ENCODE measurements at places on chromosomes 7 and 10.

- no peak for DNase-seq
- H3K27me3 ChIP-seq: no peaks in the 10 kb centered on the region
- no peaks in the 10 kb centered on the region for H3K36me3 ChIP-seq
- H3K4me3 ChIP-seq: no peak overlapping the region
- H3K4me1 ChIP-seq: no peaks in the 10 kb centered on the region
Measured at GRCh38 chr7:48540746-48541145, 369.5 kb downstream of the ABCA13 start.

DNA sequence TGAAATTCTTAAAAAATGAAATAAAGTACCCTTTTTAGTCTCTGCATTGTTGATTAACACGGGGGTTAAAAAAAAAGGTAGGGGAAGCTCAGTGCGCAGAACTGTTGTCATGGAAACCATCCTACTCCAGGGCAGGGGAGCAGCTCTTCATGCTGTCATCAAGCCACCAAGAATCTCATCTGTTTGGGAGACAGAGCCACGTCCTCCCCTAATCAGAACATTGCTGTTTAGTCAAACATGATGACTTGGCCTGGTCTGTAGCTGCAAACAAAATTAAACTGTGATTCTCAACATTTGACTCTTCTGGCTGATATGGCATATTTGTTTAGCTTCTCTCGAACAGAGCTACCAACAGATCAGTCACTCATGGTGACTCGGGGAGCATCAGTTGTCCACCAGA is 254.4 kb upstream of the KLF14 start:
- no peaks in the 10 kb centered on the region for H3K27me3 ChIP-seq
- no peak overlapping the region for H3K27ac ChIP-seq
- H3K4me3 ChIP-seq: no peak overlapping the region
- H3K36me3 ChIP-seq: 0 out of 2 replicates have a peak, but pooled peaks cover 3% of the 10 kb centered on the region
- no peak for DNase-seq

DNA sequence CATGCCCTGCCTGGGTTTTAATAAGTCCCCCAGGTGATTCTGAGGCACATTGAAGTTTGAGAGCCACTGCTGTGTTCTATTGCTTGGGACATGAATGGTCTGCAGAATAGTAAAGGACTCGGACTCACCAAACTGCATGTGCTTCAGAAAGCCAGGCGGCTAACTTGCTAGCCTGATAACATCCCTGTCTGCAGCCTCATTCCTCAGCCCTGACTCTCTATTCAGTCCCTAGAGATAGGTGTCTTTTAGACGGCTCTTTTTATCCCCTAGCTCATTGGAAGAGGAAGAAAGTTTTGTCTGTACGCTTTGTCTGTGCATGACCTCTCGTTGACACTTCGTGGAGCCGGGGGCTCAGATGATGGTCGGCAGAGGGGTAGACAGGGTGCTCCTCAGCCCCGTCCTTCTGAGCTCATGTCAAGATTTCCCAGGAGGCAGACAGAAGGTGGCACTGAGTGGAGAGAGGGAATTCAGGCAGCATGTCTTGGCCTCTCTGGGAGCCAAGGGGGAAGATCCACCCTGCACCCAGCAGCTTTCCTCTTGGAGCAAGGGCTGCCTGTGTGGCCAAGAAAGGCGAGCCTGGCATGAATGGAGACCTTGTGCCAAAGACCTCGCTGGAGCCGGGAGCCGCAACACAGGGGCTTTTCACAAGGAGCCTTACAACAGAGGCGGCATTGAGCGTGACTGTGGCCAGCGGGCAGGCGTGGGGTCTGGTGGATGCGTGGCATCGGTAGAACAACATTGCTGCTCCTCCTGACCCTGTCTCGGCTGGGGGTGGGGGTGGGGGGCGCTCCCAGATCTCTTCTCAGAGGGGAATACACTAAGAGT is 51.1 kb upstream of the PODXL start:
- no peaks in the 10 kb centered on the region for H3K27me3 ChIP-seq
- H3K27ac ChIP-seq: no peak overlapping the region
- no peak overlapping the region for H3K4me3 ChIP-seq
- H3K4me1 ChIP-seq: no peaks in the 10 kb centered on the region
- H3K36me3 ChIP-seq: no peaks in the 10 kb centered on the region

- H3K4me3 ChIP-seq: no peak overlapping the region
- H3K27ac ChIP-seq: no peak overlapping the region
- DNase-seq: no peak
Measured at GRCh38 chr10:123527151-123527550, 139.0 kb upstream of the GPR26 start.

Data from Karpas-422 (cell line).